ENCODE measurements at places on chromosomes 3 and 15.

DNA sequence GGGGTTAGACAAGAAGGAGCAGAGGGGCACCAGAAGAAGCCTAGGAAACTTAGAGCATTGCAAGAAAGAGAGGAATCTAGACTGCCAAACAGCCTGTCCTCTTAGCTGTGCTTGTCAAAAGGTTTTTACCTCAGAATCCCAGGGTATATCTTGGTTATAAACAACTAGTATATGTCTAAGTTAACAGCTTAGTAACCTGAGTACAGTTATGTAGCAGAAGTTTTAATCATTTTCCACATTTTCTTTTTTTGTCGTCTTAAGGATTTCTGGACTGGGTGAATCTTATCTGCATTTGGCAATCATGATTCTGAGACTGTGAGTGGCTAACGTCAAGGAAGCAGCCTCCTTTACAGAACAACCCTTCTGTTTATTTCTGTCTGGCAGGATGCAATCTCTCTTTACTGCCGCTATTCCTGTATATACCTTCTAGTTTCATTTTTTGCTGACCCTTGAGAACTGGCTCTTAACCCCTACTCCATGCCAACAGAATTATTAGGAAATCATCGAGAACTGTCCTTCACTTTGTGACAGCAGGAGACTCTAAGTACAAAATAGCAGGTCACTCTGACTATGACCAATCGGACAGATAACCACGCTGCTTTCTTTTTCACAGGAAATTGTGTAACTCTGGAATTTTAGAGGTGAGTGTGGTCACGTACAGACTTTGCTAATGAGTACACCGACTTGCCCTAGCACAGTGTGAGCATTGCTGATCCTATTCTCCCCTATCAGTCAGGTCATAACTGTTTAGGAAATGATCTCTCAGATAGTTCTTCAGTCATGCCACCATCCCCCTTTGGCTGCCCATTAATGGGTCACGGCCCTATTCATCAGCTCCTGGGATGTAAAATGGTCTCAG, 3.3 kb upstream of the CP start:
- peak; percentile 63 for DNase-seq

DNA sequence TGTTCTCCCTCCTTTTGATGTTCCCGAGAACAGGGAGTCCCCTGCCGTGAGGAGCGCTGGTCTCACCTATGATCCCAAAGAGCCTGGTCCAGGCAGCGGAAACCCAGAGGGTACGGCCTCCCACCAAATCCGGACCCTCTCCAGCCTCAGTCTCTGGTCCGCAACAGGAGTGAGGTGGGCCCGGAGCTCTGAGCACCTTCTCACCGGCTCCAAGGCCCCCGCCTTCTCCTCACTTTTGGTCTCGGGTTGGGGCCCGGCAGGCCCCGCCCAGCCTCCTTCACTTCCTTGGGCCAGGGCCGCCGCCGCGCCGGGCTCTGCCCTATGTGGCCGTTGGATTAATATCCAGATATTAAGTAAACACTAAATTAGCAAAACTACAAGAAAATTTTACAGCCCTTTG, 5.7 kb upstream of the SKOR1 start:
- no peak for DNase-seq

- DNase-seq: no peak
These were observed 59.5 kb upstream of the DCLK3 start for GRCh38 chr3:36823806-36824205.

- no peak for DNase-seq
These were observed 13.2 kb downstream of the ISG20 start for GRCh38 chr15:88651971-88652370.

- no peak for DNase-seq
These were observed 151.4 kb downstream of the CACNA2D3 start for GRCh38 chr3:54273791-54274190.

DNA sequence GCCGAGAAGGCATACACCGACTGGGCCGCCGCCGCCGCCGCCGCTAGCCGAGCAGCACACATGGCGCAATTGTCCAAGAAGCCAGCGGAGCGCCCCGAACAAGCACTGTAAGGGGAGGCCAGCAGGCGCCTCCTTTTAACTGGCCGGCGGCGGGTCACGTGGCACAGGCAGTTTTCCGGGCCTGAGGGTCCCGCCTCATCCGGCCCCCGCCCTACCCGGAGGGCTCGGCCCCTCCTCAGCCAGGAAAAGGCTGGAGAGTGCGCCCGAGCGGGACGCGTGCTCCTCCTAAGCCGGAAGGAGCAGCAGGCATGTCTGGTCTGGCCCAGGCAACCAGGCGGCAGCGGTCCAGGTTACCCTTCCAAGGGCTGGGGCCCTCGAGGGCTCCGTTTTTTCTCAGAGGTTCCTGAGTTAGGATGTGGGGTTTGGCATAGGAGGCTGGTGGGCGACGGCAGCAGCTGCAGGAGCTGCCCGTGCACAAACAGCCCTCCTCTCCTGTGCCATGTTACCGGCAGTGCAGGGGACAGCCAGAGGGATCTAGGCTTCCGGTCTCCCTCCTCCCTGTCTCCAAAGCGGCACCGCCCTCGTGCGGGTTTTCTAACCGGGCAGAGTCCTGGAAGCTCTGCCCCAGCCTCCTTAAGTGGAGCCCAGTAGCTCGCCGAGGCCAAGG, at the start of gene GPX1:
Gene GPX1, minus strand, starts transcription at position 137 of the 667 bp plus-strand sequence. Its CDS starts 75 bp downstream, at position 62.
- peak; percentile 96 for DNase-seq

DNA sequence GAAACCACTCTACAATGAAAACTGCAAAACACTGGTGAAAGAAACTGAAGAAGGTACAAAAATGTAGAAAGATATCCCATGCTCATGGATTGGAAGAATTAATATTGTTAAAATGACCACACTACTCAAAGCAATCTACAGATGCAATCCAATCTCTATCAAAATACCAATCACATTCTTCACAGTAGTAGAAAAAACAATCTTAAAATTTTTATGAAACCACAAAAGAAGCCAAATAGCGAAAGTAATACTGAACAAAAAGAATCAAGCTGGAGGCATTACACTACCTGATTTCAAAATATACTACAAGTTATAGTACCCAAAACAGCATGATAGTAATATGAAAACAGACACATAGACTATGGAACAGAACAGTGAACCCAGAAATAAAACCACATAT, 36.9 kb downstream of the TXNRD3 start:
- DNase-seq: peak; percentile 22

GRCh38 chr3:119937229-119937628, 155.3 kb downstream of the NR1I2 start:
- no peak for DNase-seq

GRCh38 chr15:39869858-39870515, 50.1 kb downstream of the GPR176 start:
- DNase-seq: no peak

DNA sequence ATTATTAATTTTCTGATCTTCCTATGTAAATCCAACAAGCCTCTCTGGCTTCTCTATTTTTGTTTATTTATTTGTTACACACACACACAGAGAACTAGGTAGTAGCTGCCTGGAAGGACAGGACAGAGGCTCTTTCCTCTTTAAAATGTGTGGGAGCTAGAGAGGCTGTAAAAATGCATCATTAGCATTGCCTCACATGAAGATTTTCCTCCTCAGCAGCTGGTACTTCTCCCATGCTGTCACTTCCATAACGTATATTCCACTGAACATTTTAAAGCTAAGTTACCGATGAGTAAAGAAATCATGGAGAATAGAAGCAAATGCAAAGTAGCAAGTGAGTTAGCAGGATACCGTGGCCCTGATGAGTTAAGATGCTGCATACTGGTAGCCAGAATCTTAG, 63.9 kb downstream of the IMPG2 start:
- DNase-seq: no peak

DNA sequence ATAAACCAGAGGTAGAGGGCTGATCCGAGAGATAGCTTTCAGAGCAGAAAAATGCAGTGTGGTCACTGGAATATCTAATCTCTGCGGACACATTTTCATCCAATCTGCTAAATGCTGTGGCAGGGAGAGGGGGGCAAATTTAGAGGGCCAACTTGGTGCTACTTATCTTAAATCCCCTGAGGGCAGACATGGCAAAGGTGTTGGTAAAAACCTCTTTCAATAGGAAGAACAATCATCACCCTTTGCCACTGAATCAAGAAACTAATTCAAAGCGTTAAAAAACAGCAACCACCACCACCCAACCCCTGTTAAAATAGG, 152.9 kb downstream of the MECOM start:
- DNase-seq: no peak

DNA sequence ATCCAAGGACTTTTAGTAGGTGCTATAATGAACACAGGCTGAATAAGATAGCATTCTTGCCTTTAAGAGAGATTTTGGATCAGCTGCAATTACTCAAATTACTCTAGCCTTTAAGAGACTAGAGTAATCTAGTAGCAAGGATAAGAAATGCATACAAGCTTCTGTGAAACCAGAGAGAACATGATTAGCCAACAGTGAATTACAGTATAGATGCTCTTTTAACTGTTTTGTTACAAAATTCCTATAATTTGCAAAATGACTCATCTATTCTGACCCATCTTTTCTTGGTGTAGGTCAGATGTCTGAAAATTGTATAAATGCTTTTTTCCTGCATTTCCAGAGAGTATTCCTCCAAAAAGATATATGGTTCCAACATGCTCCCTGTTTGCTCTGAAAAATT, 66.9 kb downstream of the CEP63 start:
- peak; percentile 14 for DNase-seq

DNA sequence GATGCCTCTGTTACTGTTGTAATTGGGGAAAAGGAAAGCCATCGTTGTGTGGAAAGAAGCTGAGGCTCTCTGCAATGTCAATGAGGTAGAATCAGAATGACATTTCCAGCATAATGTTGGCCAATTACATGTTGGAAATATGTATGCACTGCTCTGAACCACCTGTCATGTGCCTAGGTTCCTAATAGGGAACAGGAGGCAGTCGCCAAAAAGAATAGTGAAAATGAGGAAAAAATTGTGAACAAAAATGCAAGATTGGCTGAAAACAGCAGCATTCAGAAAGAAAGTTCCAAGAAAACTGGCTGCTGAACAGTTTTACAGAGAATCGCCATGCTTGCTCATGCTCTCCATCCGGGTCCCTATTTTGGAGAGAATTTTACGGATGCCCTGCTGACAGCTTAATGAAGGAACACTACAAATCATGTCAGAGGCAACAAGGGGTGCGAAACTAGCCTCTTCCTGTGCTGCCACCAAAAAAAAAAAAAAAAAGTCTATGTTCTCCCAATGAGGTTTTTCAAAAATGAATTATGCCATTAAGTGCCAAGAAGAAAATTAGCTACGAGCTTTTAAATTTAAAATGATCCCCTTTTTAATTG, 305.9 kb upstream of the ARRDC4 start:
- no peak for DNase-seq

DNA sequence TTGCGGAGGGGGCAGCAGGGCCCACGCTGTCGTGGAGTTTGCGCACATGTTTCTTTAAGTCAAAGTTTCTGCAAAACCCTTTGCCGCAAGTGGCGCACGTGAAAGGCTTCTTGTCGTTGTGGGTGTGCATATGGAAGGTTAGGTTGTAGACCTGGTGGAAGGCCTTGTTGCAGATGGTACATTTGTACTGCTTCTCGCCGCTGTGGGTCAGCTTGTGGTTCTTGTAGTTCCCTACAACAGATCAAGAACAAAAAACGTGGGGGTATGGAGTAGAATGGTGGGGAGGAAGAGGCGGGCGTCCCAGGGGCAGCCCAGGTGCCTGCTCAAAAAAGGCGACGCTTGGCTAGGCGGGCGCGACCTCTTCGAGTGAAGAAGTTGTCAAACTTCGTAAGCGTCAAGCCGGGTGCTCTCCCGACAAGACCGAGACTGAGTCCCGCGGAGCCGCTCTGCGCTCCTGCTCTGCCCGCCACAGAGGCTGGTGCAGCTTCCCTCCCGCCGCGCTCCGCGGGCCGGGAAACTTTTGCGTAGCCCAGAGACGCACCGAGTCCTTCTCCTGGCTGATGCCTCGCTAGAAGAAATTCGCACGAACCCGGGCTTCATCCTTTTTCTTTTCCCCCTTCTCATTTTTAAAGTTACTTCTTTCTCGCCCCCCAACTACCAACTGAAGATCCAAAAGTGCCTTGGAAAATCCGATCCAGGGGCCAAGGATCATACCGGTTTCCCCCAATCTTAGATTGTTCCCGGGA, 3.1 kb downstream of the FEZF2 start:
- no peak for DNase-seq

DNA sequence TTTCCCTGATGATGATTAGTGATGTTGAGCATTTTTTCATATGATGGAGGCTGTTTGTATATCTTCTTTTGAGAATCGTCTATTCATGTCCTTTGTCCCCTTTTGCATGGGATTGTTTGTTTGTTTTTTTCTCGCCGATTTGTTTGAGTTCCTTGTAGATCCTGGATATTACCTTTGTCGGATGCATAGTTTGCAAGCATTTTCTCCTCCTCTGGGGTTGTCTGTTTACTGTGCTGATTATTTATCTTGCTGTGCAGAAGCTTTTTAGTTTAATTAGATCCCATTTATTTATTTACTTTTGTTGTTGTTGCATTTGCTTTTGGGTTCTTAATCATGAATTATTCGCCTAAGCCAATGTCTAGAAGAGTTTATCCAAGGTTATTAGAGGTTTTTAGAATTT, 232.8 kb downstream of the XXYLT1 start:
- no peak for DNase-seq

GRCh38 chr3:187290503-187290902, 1.0 kb downstream of the MASP1 start:
- DNase-seq: peak; percentile 28

- DNase-seq: peak; percentile 97
These were observed 17.1 kb downstream of the GBE1 start for GRCh38 chr3:81744366-81744765.

DNA sequence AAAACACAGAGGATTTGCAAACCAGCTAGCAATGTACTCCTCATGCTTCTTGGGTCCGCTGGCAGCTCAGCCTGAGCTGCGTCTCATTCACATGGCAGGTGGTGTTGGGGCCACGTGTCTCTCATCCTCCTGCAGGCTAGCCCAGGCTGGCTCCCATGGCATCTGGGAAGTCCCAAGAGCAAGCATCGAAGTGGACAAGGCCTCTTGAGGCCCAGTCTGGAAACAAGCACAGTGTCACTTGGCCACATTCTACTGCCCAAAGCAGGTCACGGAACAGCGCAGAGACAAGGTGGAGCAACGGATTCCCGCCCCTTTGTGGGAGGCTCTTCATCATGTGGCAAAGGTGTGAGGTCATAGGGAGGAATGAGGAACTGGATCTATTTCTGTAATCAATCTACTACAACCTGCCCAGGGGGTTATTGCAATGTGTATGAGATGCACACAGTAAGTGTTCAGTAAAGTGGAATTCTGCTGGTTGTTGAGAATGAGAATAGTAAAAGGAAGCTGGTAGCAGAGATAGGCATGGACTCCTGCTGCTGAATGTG, 128.3 kb downstream of the TPRA1 start:
- no peak for DNase-seq

GRCh38 chr3:123261666-123262065, 59.9 kb downstream of the SEC22A start:
- DNase-seq: no peak
